ENCODE measurements at places on chromosomes 2 and 18.

DNA sequence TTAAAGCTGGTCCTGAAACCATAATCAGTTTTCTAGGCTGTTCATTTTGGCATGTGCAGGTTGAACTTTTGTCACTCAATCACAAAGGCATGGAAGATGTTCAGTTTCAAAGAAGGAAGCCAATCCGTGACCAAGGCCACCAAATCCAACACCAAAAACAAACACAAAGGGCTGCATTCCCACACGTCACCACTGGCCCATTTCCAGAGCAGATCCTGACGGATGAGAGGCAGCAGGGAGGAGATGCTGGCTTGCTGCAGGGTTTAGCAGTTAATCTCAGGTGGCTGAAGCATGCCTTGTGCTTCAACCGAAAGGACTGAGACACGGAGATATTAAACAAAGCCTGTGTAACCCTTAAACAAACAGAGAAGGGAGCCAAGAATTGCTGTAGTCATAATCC lies 191.9 kb upstream of the CTAGE1 start:
- peak; percentile 17 for DNase-seq

- no peak for DNase-seq
Observed at GRCh38 chr2:96770442-96771202, 9.9 kb downstream of the CNNM4 start.

GRCh38 chr2:207881902-207882301 lies 112.2 kb upstream of the FZD5 start:
- DNase-seq: no peak

DNA sequence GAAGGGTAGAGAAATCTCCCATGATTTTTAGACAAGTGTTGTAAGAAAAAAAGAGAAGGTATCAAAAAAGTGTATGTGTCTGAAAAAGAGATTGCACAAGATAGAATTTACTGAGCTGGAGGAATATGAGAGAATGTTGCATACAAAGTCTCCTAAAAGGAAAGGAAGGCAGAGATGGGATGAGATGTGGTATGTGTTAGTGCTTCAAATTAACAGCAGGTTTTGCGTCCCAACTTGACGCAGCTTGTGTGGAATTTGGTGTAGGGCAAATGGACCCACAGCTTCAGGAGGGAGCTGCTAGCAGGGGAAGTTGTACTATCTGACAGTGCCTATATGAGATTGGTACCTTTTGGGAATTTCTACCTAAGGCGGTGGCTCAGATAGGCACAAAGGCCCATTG lies 9.0 kb upstream of the RASGRP3 start:
- DNase-seq: no peak

- no peak for DNase-seq
Observed at GRCh38 chr18:40925071-40925541, 1029.9 kb upstream of the PIK3C3 start.

- no peak for DNase-seq
Observed at GRCh38 chr2:190129421-190130199, 67.1 kb upstream of the MSTN start.

DNA sequence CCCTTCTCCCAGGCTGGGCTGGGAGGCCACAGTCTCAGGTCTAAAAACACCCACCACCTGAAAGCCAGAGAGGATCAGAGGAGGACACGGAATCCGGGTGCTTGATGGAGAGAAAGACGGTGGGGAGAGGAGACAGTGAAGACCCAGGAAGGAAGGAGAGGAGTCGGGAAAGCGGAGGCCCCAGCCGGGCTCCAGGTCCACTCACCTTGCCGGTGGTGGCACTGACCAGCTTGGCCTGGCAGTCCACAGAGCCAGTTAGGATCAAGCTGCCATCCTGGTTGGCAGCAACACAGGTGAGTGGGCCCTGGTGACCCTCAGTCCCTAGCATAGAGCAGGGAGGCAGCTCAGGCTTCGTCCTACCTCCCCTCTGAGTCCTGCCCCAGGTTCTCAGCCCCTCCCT lies 4.3 kb downstream of the AAMP start:
- DNase-seq: no peak

- no peak for DNase-seq
Observed at GRCh38 chr2:226172309-226172708, 627.3 kb downstream of the IRS1 start.

DNA sequence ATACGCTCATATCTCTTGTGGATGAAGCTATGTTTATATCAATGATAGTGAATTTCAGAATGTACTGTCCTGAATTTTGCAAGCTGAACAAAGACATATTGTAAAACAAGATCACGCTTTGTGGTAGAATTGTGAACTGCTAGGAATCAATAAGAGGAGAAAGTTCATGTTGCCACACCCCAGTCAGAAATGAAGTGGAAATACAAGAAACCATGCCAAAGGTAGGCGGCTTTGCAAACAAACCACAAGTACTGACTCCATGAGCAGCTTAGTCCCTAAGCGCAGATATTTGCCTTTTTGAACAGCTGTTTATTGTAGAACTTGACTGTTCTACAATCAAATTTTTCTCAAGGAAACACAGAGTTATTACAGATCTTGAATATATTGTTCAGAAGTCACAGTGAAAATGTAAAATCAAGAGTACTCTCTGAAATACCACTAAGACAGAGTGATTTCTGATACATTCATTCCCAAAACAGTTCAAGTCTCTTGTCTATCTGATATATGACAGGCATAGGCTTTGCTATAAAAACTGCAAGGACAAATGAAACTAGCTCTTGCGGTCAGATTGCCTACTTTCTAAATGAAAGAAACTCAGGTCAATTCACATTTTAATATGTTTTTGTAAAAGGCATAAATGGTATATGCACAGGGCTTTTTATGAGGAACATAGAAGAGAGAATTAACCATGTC lies 120.9 kb upstream of the CDH19 start:
- no peak for DNase-seq

DNA sequence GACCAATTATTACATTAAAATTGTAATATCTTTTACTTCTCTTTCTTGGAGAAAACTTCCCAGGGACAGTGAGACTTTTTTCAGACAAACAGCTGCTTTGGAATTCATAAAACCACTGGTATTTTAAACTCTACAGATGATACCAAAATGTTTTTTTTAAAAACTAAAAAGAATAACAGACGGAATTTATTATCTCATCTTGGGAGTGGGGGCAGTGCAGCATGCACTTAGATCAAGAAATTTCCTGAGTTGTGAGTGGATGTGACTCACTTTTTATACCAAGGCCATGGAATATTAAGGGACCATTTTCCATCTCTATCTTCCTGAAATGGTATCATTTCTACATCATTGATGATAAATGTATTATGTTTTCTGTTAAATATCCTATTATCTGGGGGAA lies 422.8 kb upstream of the HNRNPA3 start:
- DNase-seq: peak; percentile 65

DNA sequence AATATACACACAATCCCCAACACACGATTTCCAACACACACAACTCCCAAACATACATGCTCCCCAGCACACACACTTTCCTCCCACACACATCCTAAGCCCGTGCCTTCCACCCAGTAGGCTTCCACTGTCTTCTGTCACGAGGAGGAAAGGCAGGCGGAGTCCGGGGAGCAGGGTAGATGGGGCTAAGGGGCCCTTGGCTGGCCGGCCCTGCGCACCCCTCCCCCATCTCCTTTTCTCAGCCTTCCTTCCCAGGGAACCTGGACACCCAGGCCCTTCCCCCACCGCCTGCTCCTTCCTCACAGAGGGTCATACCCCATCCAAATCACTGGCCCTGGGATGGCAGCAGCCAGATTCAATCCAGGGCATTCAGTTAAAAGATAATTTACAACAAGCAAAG lies 3.4 kb upstream of the PDCD1 start:
- no peak for DNase-seq

DNA sequence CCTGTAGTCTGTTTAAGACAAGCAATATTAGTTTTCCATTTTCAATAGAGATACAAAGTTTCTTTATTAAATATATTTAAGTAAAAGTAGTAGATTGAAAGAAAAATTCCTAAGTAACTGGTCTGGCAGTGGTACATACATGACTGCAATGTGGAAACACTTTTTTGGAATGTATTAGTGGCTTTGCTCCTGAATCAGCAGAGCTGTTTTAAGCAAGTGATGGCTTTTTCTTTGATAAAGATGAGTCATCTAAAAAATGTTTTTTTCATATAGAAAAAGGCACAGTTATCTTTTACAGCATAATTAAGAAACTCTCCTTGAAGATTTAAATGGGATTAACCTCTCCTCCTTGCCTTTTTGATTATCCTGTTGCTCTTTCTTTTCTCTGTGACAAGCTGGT lies 34.9 kb downstream of the KDM3A start:
- DNase-seq: peak; percentile 56

GRCh38 chr2:201298462-201299052 lies 38.2 kb downstream of the CASP8 start:
- no peak for DNase-seq

DNA sequence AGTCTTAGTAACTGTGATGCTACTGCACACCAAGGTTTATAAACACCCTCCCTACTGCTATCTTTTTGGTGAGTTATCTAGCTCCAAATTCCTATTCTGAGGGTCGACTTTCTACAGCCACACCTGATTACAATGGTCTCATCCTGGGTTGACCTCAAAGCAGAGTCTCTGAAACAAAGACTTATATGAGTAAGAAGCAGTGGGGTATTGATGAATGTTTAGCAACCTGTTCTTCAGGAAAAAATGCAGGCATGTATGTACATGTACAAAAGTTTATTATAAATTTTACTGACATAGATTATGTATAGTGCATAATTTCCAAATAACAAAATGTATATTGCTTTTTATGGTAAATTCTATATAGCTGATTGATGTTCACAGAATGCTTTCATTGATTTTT lies 51.6 kb upstream of the FMNL2 start:
- DNase-seq: no peak

- no peak for DNase-seq
Observed at GRCh38 chr2:240775905-240776304, 44.1 kb downstream of the KIF1A start.

DNA sequence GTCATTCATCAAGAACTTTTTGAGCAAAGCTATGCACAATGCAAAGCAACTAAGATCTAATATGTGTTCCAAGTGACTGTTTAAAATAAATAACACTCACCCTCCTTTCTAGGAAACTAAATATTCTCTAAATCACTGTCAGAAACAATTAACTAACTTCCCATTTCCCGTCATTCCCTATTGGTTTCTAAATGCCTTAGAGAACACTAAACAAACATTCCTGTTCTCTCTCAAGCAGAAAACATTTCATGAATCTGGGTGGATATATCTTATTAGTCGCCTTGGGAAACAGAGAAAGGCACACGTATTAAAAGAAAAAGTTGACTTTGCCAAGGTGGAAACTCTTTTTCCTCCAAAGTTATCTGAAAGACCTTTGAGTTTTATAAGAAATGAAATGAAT lies 735.2 kb downstream of the MBD2 start:
- DNase-seq: no peak

- no peak for DNase-seq
Observed at GRCh38 chr2:188789951-188790350, 184.2 kb upstream of the COL3A1 start.

- peak; percentile 50 for DNase-seq
Observed at GRCh38 chr2:186841940-186842339, 7.0 kb downstream of the ZSWIM2 start.

GRCh38 chr2:120631236-120631635 lies 104.4 kb upstream of the GLI2 start:
- DNase-seq: no peak

GRCh38 chr18:29057703-29058102 lies 880.8 kb upstream of the CDH2 start:
- no peak for DNase-seq

DNA sequence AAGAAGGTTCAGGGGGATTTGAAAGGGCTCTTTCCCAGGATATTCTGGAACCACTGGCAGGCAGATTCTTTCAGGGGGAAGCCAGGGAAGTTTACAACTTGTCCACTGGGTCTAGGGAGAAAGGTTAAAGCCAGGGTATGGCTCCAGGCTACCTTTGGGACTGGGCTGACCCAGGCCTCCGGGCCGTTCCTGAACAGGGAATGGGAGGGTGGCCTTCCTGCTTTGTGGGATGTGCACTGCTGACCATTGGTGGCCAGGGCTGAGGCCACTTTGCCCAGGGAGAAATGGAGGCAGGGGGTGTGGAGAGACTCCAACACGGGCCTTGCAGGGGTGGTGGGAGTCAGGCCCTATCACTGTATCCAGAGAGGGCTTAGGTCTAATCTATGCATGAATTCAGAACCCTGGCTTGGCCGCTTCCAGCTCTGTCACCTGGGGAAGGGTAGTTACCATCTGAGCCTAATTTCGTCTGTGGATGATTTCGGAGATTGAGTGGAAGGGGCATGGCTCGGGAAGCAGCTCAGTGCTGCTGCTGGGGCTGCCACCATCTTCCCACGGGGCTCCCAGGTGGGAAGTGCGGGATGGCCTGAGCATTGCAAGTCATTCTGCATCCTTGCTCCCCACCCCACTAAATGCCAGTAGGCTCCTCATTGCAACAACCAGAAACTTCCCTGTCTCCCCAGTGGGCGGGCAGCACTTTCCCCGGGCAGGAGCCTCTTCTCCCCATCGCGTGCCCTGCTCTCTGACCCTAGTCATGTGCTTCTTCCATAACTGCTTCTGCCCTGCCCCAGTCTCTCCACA lies 57.1 kb upstream of the OTOF start:
- DNase-seq: no peak

DNA sequence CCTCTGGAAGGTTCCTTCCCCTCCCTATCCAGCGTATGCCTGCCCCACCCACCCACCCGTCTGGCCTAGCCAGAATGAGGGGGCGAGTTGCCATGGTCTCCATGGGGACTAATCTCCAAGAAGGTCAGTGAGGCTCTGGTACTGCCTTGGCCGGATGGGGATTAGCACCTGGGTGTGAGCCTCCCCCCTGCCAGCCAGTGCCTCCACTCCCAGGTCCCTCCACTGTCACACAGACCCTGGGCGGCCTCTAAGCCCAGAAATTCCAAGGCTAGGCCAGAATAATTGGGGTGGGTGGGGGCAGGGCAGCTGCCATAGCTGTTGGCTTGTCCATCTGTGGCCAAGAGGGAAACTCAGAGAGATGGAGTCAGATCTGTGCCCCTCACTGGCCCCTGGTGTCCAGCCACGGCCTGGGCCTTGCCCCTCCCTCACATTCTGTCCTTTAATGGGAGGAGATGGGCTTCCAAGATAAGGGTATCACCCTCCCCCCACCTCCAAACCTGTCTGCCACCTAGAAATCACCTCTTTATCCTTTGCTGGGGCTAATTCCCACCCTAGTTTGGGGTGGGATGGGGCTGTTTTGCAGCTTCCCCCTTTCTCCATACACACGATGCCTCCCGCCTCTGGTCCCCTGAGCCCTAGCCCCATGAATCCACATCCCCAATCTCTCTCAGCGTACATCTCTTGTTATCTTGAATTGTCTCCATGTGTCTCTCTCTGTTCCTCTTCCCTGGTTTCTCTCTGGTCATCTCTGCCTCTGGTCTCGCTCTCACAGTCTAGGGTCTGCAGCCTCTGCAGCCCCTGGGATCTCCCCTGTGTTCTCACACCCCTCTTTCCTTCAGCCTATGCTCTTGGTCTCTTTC lies 6.0 kb upstream of the CRYBA2 start:
- no peak for DNase-seq

DNA sequence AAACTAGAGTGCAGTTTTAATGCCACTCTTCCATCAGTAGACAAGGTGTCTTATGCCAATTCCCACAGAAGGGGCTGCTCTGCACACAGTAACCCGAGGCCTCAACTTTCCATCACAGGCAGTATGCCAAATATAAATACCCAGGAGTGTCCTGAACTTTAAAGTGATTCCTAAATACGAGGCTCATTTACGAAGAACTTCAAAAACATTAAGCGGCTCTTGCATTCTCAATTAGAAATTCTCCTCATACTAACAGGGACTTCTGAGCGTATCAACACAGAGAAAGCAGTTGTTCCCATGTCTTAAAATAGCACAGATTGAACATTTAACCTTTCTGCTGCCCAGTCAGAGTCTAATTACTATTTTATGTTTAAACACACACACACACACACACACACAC lies 638.6 kb downstream of the ERBB4 start:
- DNase-seq: no peak
